Stimulated activated CD4-positive, alpha-beta T cell treated with anti-CD3 and anti-CD28 coated beads, Interleukin-12 subunit alpha, Interleukin-12 subunit beta, amount 100 ng/mL, for 24 hours (primary cell): ENCODE measurements at places on chromosomes 4 and X.
A peak's percentile ranks its signal among the peaks of the same experiment; 100 is the strongest.

GRCh38 chrX:154452823-154453222, 5.3 kb upstream of the PLXNA3 start:
- DNase-seq: no peak

DNA sequence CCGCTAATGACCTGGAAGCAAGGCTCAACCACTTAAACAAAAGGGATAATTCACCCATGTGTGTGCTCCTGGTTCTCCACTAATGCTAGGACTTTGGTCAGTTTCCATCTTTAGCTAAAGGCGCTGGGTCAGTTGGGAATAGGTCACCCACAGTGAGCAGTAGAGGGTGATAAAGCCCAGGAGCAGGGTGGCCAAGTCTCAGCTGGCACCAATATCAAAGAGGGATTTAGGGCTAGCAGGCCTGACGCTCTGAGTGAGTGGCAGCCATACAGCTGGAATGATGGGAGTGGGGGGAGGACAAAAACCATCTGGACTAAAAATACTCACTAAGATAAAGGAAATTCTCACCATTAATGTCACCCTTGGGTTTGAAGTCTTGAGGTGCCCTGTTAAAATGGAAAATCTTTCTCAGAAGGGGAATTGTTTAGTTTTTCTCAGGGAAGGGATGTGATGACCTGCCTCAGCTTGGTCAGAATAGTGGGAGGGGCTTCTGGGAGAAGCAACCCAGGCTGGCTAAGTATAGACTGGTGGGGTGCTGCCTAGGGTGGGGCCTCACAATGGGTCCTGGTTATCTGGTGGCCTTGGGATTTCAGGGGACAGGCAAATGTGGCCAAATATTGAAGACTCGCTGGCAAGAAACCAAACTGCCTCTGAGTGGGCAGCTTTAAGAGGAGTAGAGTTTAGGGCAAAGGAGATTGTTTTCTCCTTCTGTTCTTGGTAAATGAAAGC, 47.1 kb downstream of the TSC22D3 start:
- DNase-seq: no peak

DNA sequence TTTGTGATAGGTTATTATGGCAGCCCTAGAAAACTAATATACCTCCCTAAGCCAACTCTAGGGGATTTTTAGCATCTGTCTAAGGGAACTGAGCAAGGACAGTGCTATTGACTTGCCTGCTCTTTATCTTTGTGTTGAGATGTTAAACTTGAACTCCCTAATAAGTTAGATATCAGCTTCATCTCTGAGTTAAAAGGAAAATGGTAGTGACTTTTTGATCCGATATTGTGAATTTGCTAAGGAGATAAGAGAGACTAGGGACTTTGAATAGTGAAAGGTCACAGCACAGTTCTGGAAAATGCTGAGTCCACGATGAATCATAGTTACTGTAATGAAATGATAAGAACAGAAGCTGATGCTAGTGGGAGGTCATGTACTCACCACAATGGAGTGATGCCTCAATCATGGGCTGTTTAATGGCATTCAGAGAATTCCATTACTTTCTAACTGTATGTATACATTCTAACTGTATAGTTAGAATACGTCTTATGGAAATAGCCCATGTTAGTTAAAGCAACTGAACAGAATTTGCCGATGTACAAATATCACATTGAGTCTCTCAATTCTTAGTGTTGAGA, 147.2 kb downstream of the GLRA3 start:
- no peak for DNase-seq

DNA sequence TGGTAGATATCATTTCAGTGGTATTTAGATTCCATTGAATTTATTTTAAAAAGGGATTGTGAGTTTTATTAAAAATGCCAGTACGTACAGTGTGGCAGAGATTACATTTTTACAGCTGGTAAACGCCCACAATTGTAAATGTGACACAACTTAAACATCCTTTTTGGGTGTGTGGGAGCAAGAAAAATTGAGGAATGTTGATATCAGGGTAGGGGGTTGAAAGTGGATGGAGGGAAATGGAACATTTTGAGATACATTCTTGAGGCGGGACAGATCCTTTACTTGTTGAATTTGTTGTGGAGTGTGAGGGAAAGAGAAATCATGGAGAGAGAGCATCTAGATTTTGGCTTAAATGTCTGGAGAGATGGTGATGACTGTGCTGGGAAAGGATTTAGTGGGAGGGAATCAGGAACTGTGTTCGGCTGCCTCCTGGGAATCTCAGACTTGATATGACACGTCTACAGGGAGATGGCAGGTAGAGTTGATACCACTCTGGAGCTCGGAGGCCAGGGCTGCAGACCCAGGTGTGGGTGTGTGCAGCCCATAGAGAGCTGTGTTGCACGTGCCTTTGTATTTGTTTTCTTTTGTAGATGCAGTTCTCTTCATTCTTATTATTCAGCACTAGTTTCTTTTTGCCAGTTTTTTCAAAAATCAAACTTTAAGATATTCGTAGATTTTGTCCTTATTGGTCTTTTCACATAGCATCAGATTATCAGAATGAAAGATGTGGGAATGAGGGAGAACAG, 10.8 kb downstream of the TMEM131L start:
- DNase-seq: no peak

DNA sequence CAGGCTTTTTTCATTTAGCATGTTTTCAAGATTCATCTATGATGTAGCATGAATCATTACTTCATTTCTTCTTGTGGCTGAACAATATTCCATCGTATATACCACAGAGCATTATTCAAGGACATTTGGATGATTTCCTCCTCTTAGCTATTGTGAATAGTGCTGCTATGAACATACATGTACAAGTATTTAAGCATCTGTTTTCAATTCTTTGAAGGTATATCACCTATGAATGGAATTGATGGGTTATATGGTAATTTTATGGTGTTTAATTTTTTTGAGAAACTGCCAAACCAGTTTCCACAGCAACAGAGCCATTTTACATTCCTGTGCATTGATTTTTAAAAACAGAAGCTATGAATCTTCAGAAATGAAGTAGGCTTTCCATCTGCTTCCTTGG, 36.1 kb upstream of the WDR19 start:
- DNase-seq: no peak

GRCh38 chr4:96375367-96375766, 535.5 kb downstream of the PDHA2 start:
- no peak for DNase-seq

DNA sequence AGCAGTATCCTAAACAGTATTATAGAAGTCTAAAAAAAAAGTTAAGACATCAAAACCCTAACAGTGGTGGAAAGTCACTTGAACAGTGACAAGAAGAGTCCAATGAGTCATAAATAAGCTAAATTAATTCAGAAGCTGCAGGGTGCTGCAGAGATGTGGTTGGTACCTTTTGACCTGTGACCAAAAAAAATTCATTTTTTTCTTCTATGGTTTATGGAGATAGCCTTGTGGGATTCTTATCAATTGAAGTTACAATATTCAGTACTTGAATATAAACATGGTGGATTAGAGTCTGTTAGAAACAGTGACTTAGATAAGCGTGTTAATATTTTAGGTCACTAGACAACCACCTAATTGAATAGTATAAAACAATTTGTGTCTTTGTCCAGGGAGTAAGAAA, 35.4 kb downstream of the CCSER1 start:
- DNase-seq: no peak

DNA sequence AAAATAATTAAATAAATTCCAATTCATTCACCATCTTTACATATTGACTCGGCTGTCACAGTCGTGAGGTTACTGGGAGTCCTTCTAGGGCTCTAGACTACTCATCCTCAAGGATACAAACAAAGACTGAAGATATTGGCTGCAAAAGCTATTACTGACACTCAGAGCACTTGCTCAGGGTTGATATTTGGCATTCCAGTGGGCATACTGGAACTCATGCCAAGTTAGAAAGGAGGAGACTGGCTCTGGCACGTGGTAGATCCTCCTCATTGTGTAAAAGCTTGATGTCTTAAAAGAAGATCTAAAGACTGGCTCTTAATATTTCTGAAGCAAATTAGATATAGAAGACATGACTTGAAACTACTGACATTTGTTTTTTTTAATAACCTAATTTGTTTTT, 172.7 kb downstream of the GPM6A start:
- DNase-seq: no peak

DNA sequence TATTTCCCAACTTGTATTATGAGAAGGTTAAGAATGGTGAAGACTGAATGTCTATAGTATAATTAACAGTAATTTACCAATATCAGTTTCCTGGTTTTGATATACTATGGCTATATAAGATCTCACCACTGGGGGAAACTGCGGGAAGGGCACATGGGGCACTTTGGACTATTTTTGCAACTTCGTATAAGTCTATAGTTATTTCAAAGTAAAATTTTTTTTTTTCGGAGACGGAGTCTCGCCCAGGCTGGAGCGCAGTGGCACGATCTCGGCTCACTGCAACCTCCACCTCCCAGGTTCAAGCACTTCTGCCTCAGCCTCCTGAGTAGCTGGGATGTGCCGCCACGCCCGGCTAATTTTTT, 46.1 kb downstream of the CXorf58 start:
- no peak for DNase-seq

DNA sequence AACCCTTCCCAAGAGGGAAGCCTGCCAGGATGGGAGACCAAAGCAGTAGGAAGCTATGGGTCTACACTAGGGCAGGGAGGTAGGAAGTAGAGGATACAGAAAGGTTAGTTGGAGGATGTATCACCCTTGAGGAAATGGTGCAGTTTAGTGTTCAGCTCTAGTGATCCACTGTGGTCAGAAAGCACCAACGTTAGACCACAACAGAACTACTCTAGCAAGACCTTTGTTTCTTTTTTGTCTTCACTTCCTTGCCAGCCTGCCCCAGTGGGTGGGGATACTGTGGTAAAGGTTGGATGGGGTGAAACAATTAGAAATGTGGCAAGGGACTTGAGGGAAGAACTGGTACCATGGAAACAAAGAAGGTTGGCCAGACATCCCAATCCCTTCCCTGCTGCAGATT, 83.3 kb downstream of the DDIT4L start:
- no peak for DNase-seq

- DNase-seq: no peak
Measured at GRCh38 chrX:48956728-48957414, 536 bp downstream of the OTUD5 start.

DNA sequence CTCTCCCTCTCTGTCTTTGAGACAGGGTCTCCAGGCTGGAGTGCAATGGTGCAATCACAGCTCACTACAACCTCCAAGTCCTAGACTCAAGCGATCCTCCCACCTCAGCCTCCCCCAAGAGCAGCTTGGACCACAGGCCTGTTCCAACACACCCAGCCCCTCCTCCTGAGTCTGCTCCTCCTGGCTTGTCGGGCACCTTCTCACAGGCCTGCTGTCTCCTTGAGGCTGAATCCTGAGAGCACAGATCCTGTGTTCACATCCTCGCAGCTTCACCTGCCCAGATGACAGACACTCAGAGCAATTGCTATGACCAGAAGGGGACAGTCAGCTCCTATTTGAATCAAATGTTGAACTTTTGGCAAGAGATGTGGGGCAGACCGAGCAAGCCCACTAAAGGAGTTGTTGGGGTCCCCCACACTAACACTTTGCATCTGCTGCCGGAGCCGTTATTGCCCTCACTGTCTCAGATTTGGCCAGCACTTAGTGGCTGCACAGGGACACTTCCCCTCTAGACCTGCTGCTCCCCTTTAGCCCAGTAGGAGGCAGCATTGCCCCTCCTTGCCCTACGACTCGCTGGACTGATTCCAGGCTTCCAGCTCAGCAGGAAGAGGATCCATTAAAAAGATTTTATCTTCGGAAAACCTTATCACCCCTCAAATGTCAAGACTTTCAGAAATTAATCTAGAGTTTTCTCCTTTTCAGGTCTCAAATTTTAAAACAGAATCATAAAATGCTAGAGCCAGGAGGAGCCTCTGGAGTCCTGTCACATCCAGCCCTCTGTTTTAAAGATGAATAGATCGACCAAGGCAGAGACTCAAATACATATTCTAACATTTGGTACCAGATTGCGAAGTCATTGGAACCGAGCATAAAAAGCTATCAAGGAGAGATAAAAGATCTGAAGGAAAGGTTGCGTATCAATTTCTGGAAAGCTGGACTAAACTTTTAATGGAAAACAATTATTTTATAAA, 113.7 kb downstream of the USP46 start:
- peak; percentile 28 for DNase-seq

DNA sequence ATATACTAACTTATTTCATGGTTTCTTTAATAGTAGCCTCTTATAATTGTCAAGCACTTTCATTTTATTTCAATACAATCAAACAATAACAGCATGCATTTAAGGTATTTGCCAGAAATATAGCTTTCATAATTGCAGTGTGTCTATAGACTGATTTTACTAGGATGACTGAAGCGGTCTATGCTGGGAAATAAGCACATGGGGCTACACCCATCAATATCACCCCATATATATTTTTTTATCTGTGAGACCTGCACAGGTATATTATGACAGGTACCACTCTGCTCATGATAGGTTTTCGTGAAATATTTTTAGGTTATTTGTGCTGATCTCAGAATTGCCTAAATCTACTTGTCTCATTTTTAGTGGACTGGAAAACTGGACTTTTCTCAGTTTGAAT, 229.1 kb upstream of the PITX2 start:
- DNase-seq: no peak
